ENCODE measurements at places on chromosomes 3 and 15.

GRCh38 chr3:20511863-20512505 lies 326.0 kb upstream of the SGO1 start:
- peak; percentile 32 for DNase-seq

- no peak for DNase-seq
These were observed 222.8 kb upstream of the TBL1XR1 start for GRCh38 chr3:177419904-177420601.

DNA sequence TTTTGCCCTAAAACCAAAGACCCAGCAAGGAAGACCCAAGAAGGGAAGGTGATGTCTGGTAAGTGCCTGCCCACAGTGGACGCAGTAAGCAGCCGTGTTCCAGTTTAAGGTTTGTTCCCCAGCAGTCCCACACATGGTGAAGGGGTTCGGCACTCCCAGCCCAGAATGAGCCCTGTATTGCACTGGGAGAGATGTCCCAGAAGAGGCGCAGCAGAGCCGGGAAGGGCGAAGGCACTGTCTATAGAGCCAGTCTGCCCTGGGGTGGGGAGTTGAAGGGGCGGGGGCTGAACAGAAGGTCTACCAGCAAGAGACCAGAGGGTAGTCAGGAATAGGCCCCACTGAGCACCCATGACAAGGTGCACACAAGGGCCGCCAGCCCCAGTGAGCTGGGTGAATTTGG lies 6.4 kb downstream of the TMEM158 start:
- no peak for DNase-seq

- DNase-seq: no peak
These were observed 4.7 kb upstream of the CLDN1 start for GRCh38 chr3:190326930-190327329.

DNA sequence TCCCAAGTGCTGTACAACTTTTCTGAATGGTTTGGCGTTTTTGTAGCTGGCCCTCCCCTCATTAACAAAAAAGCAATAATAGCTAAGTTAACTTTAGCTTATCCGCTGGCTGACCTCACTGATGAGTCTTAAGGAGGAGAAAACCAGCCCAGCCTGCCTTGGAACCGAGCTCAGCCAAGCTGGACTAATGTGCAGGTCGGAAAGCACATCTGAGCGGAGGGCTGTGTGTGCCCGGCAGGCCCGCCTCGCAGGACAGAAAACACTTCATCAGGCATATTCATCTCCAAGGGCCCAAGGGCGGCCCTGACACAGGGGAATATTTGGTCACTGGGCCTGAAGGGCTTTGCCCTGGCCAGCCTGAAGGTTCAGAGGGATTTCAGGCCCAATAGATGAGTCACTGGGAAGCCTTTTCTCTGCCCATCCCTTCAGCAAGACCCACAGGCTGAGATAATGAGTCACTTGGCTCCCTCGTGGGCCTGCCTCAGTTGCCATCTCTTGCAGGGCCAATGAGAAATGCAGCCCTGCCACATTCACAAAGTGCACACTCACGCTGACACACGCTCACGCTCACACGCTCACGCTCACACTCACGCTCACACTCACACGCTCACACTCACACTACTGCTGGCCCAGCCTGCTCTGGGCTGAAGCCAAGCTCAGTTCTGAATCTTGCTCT lies 75.1 kb downstream of the SLC12A8 start:
- DNase-seq: no peak

- no peak for DNase-seq
These were observed 131.8 kb downstream of the CCNL1 start for GRCh38 chr3:157027861-157028745.

DNA sequence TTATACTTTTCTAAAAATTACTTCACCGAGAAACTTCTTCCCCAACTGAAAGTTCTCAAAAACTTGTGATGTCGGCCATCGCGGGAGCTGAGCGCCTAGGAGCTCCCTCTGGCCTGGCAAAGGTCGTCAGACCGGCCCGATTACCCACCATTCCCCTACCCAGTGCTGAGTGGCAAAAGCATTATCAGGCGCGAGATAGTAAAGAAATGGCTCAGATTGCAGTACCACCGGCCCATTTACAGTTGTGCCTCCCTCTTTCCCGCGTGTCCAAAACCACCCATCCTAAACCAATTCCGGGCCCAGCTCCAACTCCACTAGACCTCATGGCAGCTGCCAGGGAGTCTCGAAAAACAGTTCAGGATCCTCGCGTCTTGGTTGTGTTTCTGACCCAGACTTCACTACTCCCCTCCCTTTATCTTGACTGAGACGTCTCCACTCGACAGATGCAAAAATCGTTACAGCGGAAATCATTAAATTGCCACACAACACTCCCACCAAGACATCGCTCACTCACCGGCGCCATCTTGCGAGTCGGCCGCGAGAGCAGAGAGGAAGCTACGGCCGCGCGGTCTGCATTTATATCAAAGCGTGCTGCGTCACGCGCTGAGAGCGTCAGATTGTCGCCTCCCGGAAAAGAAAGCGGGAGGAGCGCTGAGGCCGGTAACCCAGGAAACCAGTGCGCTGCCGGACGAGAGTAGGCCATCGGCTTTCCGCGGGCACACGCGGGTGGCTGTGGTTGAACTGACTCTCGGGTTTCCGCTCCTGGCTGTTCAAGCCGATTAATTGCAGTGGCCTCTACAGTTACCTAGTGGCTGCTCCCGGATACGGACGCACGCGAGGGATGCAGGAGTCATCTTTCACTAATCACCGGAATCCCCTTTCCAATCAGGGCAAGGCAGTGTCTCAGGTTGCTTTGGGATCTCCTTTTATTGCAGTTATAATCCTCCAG lies at the start of gene RPL22L1:
Gene RPL22L1 (minus strand): TSS at position 551 of the 949 bp plus-strand sequence. CDS start 28 bp downstream, at position 523.
- peak; percentile 98 for DNase-seq

DNA sequence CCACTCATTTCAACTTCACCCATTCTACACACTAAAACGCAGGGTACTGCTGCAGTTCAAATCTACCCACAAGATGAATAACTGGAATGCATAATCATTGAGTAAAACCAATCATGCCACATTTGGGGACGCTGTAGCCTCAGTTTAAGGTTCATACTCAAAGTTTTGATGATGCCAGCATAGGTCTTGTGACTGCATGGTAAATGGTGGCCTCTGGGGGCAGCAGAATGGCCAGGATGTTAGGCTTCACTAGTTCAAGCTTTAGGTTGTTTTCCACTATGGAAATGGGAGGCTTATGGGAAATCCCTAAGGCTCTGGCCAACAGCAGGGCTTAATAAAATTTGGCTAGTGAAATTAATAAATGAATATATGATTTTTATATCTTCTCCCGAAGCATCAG lies 104.3 kb upstream of the TSC22D2 start:
- DNase-seq: peak; percentile 43

DNA sequence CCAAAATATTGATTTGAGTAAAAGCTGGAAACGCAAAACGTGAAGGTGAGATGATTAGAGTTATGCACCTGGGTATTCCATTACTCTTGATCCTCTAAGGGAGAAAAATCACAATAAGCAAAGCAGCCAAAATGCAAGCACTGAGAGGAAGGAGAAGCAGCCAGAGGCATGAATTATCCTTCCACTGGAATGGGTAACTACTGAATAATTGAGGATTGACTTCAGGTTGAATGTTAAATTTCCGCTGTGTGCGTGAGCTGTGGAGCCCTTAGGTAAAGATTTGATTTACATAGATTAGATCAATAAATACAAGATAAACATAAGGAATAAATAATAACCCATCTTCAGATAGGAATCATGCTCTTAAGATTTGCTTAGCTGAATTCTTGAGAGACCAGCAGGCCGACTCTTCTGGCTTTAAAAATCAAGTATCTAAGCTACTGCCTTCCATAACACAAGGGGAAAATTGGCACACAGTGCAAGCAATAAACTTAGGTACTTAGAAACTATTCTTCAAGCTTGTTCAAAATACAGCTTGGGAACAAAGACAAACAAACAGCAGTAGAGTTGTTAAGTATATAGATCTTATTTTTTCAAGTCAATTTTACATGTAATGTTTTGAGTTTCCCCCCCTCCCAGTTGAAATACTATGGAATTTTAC lies 1459.5 kb downstream of the ZPLD1 start:
- DNase-seq: no peak
